Activated naive CD8-positive, alpha-beta T cell treated with anti-CD3 and anti-CD28 coated beads, Interleukin-2, amount 50 U/mL, for 16 hours (primary cell): ENCODE measurements at places on chromosomes 5 and 9.

DNA sequence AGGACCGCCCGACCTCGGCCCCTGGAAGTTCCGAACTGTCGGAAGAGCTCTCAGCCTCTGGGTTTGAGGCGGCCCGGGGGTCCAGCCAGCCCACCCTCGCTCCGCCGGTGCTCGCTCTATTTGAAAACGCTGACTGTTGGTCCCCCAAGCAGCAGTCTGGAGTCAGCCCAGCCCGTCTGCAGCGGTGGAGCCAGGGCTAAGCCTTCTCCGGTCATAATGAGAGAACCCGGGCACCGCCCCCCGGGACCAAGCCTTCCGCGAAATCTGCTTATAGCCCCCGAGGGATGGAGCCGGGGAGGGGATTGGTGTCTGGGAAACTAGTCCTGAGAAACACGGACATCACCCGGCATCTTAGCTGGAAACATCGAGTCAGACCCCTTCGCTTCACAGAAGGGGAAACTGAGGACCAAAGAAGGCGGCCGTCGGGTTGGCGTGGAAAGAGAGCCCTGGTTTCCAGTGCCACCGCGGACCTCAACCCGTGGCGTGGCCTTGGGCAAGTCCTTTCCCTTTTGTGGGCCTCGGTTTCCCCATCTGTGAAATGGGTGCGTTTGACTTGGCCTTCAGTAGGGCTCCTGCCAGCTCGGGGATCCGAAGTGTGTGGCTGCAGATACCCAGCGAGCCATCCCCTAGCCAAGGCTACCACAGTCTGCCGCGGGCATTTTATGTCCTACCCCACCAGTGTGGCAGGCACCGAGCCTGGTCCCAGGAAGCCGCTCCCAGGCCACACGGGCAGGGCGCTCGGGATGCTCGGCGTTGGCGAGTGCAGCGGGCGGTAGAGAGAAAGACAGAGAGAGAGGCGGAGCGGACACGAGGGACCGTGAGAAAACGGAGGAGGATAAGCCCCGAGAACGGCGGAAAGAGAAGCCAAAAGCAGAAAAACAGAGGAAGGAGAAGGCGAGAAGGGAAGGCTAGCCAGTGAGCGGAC is 857 bp downstream of the ADAM19 start:
- no peak for DNase-seq

GRCh38 chr9:134219646-134220060 is 55.3 kb upstream of the RNU6ATAC start:
- DNase-seq: no peak

- DNase-seq: no peak
Observed at GRCh38 chr5:173010547-173011464, 27.2 kb downstream of the ATP6V0E1 start.

DNA sequence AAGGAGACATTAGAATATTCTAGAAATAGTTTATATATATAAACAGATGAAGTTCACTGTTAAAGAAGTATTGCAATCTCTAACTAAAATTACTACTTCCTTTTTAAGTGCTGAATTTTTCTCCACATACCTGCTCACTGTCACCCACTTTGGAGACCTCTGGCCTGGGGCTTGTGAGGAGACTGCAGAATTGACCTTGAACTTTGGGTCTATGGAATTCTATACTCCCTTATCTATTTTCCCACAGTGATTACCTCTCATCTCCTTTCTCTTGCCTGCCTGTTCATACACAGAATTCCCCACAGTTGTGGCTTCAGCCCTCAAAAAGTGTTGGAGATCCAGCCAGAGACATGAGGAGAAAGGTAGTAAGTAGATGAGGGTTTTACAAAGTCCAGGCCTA is 45.4 kb downstream of the LARP1 start:
- no peak for DNase-seq

GRCh38 chr9:112892981-112893380 is 2.3 kb upstream of the SLC46A2 start:
- DNase-seq: no peak

DNA sequence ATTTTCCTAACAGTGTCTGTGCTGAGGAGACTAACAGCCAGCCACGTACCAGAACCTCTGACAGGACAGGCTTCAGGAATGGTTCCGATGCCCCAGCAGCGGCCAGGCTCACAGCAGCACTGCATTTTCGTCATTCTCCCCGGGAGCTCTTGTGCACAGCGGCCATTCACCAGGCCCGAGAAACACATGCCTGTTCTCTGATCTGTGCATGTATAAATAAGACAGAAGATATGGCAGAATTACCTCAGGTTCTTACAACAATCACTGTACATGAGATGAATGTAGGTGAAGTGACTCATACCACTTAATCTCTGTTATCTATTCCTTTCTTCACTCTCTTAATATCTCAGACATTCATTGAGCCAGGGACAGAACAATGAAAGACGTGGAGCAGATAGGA is 143.0 kb downstream of the FBN2 start:
- no peak for DNase-seq

- DNase-seq: no peak
Observed at GRCh38 chr9:99336005-99336404, 113.9 kb downstream of the SEC61B start.

- DNase-seq: no peak
Observed at GRCh38 chr5:142782976-142783530, 12.9 kb downstream of the ARHGAP26 start.

DNA sequence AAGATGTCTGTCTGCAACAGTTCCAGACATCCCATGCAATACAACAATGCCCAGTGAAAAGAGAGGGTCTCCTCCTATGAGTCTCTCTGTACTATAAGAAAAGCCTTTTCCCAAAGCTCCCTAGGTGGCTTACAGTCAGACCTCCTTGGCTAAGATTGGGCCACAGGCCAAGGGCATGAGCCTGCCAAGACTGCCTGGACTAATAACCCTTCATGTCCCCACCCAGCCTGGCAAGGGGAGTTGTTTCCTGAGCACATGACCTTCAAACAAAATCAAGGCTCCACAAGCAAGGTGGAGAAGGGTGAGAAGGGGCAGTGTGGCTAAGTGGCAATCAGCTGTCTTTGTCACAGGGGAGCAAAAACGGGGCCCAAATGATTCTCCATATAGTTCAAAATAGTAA is 75.6 kb upstream of the ZSWIM6 start:
- no peak for DNase-seq

DNA sequence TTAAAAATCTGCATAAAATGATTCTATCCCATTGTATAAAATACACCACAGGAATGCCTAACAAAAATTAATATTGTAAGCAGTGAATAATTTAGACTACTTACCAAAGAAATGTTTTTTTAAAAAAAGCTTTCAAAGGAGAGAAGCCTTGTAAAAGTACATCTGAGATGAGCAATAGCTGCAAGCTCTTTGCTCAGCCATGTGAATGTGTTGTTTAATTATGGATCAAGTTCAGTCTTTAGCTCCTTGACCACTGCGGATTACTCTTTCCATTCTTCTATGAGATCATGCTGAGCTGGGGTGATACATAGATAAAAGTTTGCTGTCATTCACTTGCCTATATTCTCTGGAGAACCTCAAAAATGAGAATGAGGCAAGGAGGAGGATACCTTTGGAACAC is 782.4 kb upstream of the ZNF608 start:
- no peak for DNase-seq

DNA sequence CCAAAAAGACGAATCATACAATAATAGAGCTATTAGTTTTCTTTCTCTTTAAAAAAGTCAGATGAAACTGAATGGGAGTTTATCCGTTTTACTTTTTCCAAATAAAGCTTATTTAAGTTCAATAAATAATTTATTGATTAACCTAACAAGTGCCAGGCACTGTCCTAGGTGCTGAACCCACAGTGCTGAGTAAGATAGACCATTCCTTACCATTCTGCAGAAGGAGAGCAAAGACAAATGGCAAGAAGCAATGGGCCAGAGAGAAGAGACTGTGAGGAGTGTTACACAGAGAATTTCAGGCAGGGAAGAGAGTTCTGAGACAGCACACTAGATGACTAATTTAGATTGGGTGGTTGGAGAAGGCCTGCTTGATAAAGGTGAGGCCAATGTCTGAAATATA is 127.2 kb downstream of the AUH start:
- DNase-seq: no peak

DNA sequence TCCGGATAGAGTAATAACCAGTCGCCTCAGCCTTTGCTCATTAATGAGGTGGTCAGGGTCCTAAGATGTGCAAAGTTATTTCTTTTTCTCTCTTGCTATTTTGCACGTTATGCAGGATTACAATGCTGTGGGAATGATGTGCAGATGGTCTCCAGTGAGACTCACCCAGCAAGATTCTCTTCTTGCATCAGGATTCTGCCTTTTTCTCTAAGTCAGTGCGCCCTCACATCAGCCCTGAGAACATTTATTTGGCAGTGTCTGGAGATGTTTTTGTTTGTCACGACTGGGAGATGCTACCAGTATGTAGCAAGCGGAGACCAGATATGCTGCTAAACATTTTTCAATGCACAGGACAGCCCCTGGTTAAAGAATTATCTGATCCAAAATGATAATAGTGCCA is 280.3 kb upstream of the WWC1 start:
- DNase-seq: no peak

- DNase-seq: no peak
Observed at GRCh38 chr9:93161786-93162562, 22.0 kb upstream of the WNK2 start.

DNA sequence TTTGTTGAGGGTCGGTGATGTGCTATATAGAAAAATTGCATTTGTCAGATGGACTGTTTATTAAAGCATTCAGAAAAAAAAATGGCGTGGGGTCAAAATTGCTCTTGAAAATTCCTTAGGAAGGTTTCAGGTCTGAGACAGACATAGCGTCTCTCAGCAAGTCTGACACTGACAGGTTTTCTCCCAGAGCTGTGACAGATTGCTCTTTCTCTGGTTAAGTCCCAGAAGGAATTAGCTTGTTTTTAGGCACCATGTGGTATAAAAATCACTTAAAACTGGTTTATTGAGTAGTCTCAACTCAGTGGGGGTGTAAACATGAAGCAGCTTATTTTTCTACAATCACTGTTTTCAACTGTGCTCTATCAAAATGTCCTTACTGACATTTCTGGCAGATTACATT is 1379.8 kb downstream of the MAT2B start:
- no peak for DNase-seq

DNA sequence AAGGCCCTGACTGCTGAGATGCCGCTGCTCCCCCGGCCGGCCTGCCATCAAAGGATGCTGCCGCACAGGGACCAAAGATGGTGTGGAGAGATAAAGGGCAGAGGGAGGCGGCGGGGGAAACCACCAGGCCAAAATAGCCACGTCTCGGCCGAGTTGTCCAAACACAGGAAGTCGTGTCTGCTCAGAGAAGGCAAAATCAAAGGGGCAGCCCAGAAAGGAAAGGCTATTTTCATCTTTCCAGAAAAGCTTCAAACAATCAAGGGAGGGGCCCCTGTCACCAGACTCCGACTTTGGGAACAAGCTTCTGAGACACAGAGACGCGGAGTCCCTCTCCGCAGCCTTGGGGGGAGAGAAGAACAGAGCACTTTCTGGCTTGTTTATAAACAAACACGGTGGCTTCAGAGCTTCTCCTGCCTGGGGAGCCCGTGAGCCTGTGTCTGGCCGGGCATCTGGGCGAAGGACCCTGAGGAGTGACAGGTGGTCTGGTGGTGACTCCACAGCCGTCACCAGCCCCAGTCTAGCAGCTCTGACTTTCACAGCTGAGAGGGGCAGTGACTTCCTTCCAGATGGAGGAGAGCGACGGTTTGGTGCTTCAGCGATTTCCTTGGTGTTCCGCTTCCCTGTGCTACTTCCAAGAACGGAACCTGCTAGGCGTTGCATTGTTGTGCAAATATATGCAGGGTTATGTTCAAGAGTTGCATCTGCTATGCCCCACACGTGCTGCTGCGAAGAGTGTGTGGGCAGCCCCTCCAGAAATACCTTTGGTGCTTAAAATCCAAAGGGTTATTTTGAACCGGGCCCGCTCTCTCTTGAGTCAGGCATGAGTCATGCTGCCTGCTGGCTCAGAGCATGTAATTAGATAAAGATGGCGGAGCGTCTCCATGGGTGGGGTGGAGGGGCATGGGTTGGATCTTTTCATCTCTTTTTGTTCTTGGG is 24.0 kb downstream of the ADAMTSL2 start:
- no peak for DNase-seq

- no peak for DNase-seq
Observed at GRCh38 chr5:101915554-101915953, 380.5 kb downstream of the SLCO4C1 start.

DNA sequence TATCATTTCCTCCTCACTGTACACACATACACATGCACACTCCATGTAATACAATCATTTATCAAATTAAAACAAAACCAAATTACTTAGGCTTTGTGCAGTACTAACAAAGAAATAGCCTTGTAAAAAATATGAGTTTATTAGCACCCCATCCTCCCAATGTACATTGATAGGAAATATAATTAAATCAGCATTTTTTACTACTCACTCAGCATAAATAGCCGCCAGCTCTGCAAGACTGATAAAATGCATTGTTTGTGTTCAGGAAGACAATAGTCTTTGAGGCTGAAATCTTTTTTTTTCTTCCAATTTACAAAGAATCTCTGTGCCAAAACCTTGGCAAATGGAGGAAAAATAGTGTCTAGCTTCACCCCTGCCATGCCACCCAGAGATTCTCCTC is 497.6 kb upstream of the ADAMTS16 start:
- no peak for DNase-seq

- DNase-seq: no peak
Observed at GRCh38 chr9:113712053-113712452, 164.1 kb upstream of the ZNF618 start.

- DNase-seq: no peak
Observed at GRCh38 chr5:4614088-4614487, 526.0 kb upstream of the ADAMTS16 start.

DNA sequence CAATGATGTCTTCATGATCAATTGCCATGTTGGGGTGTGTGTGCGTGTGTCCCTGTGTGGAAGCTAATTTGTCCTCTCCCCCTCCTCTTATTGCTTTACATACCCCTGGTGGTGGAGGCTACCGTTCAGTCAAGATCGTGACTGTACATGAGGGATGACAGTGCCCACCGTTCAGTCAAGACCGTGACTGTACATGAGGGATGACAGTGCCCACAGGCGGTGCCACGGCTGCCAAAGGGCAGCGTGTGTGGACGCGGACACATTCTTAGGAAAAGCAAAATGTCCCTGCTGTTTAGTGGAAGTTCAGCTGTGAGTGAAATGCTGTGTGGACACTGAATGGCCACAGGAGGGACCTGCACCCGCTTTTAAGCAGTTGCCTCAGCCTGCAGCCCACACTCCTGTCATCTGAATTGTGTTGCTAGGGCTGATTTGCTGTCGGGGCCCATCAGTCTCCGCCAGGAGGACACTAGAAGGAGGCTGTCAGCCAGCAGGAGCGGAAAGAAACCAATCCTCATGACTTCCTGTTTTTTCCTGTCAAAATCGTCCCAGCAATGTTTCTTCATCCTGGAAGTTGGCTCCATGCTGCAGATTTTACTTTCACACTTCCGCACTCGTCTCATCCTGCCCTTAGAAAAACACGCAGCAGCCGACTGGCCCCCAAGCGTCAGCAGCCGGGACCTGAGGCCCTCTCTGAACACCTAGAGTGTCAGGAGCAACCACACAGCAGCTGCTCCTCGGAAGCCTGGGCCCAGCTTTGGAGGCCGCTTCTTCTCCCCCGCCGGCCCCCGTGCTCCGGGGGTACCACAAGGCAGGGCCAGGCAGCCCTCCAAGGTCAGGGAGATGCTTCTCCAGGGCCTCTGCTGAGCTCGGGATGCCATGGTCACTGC is 9.1 kb downstream of the OR2V1 start:
- DNase-seq: no peak
